ENCODE measurements at places on chromosomes 2 and 18.

DNA sequence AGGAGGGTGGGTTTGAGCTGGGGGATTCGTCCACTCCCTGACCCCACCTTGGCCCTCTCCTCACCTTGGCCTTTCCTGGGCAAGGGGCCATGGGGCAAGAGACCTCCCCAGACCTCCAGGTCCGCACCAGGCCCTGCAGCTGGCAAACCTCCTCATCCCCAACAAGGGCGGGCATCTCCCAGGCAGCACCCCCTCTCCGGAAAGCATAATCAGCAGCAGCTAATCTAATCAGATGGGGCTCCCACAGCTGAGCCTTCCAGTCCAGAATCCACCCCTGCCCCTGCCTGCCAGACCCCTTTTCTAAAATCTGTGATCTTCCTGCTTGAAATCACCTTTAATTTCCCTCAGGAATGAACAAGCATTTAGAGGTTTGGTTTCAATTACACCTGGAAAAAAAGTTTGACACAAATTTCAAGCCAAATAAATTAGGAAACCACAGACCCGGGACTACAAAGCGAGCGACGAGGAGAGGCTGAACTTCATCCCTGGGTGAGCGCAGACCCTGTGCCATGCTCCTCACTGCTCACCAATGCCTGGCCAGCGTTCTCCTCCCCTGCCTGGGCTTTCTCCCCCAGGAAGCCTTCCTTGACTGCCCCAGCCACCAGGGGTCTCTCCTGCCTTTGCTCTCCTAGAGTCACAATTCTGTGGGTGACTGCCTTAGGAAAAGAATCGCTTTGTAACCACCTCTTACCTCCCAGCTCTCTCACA, 143.0 kb upstream of the MYCN start:
- DNase-seq, result no peak

- DNase-seq, result no peak
Observed at GRCh38 chr2:162435676-162436075, 91.7 kb downstream of the GCA start.

GRCh38 chr18:42509750-42510415, 554.8 kb downstream of the PIK3C3 start:
- DNase-seq, result no peak

GRCh38 chr18:76407681-76408080, 87.4 kb downstream of the ZNF516 start:
- DNase-seq, result no peak

GRCh38 chr18:30852541-30852940, 190.0 kb downstream of the DSC3 start:
- DNase-seq, result no peak

DNA sequence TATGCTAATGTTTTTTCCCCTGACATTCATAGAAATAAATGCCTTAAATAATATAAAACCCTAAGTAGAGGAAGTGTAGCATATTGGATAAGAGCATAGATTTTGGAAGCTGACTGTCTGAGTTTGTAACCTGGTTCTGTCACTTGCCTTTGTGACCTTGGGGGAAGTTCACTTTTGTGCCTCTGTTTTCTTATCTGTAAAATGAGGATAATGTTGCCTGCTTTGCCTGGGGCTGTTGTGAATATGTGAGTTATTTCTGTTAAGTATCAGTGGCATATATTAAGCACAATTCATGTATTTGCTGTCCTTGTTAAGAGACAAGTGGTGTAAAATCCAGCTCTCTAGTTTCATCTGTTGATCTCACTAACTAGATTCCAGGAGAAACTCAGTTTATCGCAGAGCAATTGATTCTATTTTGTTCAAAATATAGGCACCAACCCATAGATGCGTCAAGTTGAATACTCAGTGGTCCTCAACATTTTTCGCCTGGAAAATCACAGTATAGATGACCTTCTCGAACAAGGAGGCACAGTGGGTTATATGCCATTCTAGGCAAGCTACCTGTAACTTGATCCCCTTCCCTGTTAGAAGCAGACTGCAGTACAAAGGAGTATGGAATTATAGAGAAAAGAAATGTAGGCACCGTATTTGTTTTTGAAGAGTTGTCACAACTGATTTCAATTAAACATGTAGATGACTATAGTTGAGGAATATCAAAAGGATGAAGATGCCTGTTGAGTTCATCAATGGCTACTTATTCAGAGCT, 67.0 kb downstream of the SOCS6 start:
- DNase-seq, result no peak

DNA sequence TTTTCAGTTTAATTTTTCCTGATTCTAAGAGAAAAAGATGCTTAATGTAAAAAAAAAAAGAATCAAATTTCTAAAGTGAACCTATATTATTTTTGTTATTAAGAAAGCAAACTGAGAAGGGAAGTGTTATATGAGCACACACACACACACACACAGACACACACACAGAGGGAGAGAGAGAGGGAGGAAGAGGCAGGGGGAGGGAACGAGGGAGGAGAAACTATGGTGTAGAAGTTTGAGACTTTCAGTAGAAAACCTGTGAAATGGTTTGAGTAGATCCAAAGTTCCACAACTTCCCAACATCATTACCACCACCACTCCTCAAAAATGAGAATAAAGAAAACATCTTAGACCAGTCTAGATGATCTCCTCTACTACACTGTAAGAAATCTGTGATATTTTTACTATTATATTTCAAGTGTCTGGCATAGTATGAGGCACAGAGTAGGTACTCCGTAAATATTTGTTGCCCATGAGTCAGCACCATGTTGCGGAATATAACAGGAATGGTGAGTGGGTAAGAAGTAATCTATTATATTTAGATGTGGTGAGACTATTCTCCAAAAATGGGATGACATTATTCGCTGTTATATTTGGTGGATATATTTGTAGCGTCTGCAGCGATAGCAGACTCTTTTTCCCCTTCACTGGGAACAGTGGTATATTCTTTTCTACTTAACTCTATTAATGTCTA, 149.4 kb upstream of the DNMT3A start:
- DNase-seq, result no peak

DNA sequence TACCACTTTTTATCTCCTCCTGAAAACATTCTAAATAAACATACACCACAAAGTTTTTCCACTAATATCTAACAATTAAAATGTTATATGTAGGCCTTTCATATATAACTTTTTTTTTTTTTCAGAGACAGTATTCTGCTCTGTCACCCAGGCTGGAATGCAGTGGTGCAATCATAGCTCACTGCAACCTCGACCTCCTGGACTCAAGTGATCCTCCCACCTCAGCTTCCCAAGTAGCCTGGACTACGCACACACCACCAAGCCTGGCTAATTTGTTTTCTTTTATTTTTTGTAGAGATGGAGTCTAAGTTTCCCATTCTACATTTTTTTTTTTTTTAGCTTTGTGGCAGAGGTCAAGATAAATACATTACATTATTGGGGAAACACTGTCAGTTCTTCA, 1612.6 kb upstream of the NXPH2 start:
- no peak for DNase-seq

- DNase-seq, result no peak
Observed at GRCh38 chr2:24768601-24769000, 24.6 kb downstream of the PTRHD1 start.

DNA sequence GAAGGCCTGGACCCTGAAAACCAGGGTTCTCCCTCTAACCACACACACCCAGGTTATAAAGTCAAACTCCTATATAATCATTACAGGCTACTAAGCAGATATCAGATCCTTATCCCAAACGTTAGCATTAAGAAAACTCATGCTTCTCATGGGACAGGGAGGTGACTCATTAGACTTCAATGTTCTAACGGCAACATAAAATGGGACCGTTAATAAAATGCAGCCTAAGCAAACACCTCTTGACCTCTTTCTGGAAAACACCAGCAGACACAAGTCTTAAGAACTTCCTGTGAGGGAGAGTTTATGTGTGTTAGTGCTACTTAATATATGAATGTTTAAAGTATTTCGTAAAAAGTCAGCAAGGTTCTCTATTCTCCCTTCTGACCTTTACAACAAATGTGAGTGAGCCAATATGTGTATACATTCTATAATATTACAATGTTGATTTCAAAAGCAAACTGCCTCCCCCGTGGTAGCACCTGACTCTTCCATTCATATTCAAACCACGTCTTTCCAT, 31.7 kb downstream of the LPIN2 start:
- no peak for DNase-seq

DNA sequence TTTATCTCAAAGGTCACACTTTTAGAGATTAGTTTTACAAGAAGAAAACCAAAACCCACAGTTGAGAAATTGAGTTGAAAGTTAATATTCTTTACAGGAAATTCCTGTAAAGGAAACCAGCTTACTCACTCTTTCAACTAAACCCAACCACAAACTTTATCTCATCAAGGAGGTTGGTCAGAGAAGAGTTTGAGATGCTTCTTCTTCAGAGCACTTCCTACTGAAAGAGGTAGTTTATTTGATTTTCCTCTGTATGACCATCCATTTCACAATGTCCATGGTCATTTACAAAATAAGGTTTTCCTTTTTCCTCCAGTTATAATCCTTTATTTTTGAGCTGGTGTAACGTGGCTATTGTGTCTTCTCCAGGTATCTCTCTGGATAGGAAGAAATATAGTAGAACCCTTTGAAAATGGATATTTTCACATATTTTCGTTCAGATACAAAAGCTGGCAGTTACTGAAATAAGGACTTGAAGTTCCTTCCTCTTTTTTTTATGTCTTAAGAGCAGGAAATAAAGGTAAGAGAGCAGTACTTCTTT, 4.5 kb upstream of the IL18RAP start:
- no peak for DNase-seq

- DNase-seq, result no peak
Observed at GRCh38 chr2:24820598-24821432, 27.6 kb downstream of the CENPO start.

GRCh38 chr2:145644820-145645302, 1124.9 kb upstream of the ZEB2 start:
- no peak for DNase-seq

- no peak for DNase-seq
Observed at GRCh38 chr2:174656676-174657176, 59.1 kb upstream of the WIPF1 start.

- DNase-seq, result no peak
Observed at GRCh38 chr2:79359419-79359818, 153.4 kb upstream of the CTNNA2 start.

All from activated naive CD4-positive, alpha-beta T cell (primary cell).